ENCODE measurements at places on chromosomes 2 and 18.

DNA sequence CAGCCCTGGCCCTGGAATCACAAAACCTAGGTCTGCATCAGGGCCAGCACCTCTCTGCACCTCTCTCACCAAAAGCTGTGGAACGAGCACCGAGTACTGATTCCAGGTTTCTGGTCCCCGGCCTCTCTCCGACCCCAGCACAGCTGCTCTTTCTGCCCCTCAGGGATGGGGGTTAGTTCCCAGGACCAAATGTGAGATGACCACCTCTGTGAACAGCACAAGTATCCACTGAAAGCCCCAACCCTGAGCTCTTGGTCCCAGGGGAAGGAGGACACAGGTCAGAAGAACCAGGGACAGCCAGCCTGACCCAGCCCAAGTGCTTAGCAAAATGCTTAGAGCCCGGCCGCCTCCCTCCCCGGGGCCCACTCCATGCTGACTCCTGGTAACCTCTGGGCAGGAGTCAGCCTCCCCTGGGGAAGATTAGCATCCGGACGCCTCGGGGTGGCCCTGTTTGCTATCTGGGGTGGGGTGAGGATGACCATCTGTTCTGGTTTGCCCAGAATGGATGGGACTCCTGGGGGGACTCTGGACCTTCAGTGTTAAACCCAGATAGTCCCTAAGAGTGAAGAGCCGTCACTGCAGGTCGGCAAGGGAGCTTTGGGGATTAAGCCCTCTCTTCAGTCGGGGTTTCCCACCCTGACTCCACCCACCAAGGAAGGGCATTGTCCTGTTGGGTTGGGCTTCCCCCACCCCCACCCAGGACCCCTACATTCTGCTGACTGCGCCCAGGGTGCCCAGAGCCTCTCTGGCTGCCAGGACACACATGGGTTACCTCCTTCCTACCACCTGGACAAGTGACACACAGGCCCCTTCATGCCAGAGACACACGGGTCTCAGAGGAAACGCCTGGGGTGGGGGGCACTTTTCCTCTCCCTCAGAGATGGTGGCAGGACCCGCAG, 9.4 kb upstream of the GPR55 start:
- no peak for DNase-seq

DNA sequence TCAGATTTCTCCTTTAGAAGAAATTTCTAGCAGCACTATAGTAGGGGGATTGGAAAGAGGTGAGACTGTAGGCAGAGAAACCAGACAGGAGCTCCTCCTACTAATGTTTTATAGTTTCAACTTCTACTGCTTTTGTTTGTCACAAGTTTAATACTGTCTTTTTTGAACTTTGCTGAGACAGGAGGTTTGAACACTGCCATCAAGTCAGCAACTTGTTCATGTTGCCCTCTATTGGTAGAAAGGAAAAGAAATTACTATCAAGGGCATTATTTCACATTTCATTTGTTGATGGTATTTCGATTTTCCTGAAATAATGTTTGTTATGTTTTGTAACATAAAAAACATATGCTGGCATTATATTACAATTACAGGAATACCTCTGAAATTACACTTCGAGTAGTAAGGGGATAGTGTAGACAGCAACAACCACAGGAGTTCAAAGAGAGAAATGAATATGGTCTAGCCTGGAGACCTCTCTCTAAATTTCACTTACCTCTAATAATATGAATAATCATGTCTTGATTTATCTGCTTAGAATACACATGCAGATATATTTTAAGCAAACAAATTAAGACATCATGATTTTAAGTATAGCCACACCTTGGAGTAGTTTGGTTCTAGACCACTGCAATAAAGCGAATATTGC, 12.4 kb upstream of the CCDC88A start:
- DNase-seq = no peak

GRCh38 chr2:167136879-167137596, 248.8 kb downstream of the XIRP2 start:
- no peak for DNase-seq

- no peak for DNase-seq
These were observed 31.4 kb downstream of the MAPRE2 start for GRCh38 chr18:35072616-35073015.

DNA sequence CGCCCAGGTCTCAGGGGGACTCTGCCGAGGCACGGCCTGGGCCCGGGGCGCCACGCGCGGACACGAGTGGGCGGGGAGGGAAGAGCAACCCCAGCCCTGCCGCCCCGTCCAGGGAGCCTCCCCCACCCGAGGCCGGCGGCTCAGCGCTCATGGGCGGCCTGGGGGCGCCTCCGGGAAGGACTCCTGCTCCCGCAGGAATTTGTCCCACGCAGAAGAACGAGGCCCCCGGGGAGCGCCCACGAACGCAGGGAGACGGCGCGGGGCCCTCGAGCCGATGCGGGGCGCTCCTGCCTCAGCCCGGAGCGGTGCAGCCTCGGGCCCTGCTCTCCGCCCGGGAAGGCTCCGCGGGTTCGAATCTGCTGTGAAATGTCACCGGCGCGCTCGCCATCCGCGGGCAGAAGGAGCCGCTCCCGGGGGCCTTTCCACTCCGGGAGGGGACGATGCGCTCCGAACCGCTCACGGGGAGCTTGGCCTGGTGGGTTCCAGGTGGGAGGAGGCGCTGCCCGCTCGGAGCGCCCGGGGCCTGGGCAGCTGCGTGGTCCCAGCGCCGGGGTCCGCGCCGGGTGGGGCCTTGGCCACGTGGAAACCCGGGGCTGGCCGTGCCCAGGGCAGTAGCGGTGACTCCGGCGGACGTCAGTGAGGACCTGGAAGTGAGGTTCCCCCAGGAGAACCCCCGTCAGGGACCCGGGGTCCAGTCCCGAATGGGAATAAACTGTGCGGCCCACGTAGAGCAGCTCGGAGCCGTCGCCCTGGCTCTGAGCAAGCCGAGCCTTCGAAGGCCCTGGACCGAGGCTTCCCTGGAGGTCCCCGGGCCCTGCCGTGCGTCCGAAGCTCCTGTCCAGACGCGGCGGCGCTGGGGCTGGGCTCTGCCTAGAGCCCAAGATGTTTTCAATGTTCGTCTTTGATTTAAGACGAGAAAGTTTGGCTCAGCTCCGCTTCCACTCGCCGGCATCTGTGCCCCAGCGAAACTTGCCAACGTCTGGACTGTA, 41.4 kb upstream of the CTDP1 start:
- no peak for DNase-seq

DNA sequence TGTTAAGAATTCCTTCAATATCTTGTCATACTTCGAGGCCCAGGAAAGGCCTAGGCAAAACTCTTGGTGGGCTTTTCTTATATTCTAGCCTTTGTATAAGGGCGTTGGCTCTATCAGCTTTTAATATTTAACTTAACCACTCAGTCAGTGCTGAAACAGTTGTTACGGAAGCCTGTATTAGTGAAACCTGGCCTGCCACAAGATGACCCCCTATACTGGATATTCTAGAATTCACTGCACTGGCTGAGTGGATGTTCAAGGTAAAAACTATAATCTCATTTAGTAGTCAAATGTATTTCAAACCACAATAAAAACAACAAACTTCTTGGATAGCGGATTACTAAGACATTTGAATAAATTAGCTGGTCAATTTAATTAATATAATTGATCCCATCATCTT, 91.7 kb upstream of the HNMT start:
- no peak for DNase-seq

DNA sequence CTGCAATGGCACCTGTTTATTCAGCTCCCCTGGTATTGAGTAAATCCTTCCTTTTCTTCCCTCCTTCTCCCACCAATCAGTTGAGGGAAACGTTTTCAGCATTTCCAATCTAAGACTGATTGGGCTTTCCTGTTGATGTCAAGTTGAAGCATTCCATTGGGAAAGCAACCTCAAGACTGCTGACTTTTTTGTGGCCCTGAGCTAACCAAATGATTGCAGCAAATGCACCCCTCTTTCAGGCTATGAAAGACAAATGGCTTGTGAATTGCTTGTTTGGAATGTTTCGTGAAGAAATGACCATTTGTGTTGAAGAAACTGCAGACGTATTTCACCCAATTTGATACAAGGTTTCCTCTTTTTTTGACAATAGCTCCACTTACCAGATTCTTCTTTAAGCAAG, 303.5 kb downstream of the EPHA4 start:
- no peak for DNase-seq

DNA sequence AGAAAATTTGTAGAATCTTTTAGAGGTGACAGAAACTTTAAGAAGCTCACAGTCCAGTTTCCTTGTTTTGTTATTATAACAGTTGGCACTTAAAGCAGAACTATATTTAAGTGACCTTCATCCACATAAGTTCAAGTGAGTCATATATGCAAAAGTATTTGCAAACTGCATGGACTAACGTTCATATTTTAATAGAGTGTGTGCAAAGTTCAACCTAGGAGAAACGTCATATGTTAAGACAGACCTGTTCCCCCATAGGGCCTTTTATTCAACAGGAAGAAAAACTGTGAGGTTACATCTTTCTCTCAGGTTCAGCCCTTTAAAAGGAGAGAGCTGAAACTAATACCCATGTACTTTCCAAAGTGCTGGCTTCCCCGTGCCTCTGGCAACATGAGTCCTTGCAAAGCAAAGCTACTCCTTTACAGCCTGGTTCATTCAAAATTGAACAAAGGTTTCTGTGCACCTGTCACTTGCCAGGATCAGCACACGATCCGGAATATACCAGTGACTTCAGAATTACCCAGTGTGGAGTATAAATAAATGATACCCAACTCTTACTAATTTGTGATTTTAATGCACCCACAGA, 280.0 kb upstream of the RAB12 start:
- DNase-seq = no peak
